ENCODE measurements at places on chromosomes 6 and 20.

GRCh38 chr6:109486068-109486467, 3.0 kb upstream of the ZBTB24 start:
- DNase-seq, result no peak

DNA sequence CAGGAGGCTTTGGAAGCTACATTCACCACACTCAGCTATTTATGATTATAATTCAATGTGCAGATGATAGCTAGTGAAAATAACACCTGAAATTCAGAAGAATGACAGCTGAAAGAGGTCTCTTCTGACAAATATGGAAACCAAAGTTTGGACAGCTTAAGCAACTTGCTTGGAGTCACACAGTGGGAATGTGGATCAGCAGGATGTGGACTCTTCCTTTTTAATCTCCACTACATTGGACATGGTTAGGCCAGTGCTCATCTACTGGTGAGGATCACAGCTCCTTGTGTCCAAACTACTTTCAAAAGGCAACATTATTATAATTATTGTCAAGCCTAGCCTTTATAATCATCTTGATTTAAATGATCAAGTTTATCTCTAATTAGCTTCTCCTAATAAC, 10.4 kb downstream of the TRAPPC3L start:
- no peak for DNase-seq

GRCh38 chr20:52529826-52530225, 338.2 kb upstream of the ZFP64 start:
- no peak for DNase-seq

GRCh38 chr6:139124887-139125672, 9.8 kb upstream of the HECA start:
- DNase-seq, result peak; percentile 48

- peak; percentile 48 for DNase-seq
Observed at GRCh38 chr6:110875548-110876169, 1.1 kb downstream of the AMD1 start.

DNA sequence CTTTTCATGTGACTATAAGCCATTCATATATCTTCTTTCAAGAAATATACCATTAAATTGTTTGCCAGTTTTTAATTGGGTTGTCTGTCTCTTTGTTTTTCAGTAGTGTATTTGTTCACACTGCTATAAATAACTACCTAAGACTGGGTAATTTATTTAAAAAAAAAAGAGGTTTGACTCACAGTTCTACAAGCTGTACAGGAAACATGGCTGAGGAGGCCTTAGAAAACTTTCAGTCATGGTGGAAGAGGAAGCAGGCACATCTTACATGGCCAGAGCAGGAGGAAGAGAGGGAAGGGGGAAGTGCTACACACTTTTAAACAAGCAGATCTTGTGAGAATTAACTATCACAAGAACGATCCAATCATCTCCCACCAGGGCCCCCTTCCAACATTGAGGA, 255.3 kb downstream of the EPM2A start:
- DNase-seq, result no peak

- DNase-seq, result no peak
Observed at GRCh38 chr6:77986380-77987034, 333.7 kb downstream of the MEI4 start.

GRCh38 chr6:15911753-15912504, 217.0 kb upstream of the MYLIP start:
- no peak for DNase-seq

- no peak for DNase-seq
Observed at GRCh38 chr20:23013429-23013828, 21.7 kb upstream of the SSTR4 start.

- no peak for DNase-seq
Observed at GRCh38 chr6:160792708-160793107, 90.7 kb downstream of the PLG start.

DNA sequence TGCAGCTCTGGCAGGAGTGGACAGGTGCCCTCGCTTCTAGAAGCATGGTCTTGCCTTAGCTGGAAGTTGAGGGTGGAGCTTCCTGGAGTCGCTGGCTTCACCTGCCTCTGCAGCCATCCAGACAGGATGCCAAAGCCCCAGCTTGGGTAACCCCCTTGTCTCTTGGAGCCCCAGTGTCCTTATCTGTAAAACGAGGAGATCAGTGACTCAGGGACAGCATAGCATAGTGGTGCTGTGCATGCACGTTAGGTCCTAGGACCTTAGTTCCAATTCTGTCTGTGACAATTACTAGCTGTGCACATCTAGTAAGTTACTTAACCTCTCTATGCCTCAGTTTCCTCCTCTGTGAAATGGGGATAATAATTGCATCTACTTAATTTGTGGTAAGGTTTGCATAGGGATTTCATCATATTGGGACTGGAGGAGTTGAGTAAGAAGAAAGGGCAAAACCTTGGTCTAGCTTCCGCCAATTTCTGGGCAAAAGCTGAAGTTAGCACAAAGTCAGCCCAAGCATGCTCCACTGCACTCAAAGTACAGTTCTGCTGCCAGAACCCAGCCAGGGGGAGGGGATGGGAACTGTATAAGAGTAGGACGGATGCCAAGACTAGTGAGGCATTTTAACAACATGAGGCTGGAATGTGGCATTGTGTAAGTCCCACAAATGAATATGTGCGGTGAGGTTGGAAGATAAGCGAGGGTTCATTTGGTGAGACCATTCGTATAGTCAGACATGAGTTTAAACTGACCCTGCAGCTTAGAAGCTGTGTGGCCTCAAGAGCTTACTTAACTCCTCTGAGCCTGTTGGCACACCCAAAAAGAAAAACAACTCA, 24.5 kb downstream of the TOX2 start:
- no peak for DNase-seq

DNA sequence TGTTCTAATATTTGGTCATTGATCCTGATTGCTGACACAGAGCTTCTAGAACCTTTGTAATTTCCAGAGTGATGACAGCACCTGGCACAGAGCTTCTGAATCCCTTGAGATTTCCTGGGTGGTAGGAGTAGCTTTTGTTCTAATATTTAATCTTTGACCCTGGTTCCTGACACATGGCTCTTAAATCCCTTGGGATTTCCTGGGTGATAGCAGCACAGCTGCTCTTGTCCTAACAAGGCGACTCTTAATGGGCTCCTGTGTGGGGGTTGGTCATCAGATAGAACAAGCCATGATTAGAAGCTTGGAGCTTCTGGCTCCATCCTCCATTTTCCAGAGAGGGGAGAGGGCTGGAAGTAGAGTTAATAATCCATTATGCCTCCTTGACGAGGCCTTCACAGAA, 18.4 kb downstream of the GMPR start:
- DNase-seq, result no peak

GRCh38 chr6:107821591-107821990, 2.5 kb downstream of the SCML4 start:
- DNase-seq, result no peak

GRCh38 chr6:119493980-119494379, 144.4 kb upstream of the MAN1A1 start:
- no peak for DNase-seq

DNA sequence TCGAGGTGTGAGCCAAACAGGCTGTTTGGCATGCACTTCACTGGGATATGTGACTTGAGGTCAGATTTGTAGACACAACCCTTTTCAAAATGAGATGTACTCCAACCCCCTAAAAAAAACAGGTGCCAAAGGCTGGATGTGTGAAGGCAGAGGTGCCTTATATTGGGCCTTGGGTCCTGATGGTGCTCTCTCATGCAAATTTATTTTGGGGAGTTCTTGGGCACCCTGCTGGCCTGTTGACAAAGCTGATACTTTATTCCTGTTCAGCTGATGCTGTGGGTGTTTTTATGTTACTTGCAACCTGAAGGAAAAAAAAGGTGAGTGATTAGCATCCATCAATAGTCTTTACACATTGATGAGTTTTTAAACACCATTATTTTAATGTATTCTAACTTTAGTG, 121.5 kb downstream of the DNAH8 start:
- DNase-seq, result no peak

DNA sequence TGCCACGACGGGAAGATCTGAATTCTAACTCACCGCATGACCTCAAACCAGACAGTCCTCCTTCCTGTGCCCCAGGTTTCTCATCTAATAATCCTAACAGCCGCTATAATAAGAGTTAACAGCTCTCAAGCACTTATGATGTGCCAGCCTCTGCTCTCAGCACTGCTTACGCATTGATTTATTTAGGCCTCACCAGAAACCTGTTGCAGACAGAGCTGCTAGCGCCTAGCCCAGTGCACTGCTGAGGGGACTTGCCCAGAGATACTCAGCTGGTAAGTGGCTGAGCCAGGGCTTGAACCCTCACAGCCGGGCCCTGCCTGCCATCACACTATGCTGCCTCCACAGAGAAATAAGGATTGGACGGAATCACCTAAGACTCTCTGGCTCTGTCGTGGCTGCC, 37.7 kb downstream of the GRM4 start:
- DNase-seq, result no peak

GRCh38 chr6:148617530-148617929, 129.3 kb upstream of the UST start:
- no peak for DNase-seq

- DNase-seq, result no peak
Observed at GRCh38 chr6:150576651-150577226, 22.9 kb upstream of the PLEKHG1 start.

DNA sequence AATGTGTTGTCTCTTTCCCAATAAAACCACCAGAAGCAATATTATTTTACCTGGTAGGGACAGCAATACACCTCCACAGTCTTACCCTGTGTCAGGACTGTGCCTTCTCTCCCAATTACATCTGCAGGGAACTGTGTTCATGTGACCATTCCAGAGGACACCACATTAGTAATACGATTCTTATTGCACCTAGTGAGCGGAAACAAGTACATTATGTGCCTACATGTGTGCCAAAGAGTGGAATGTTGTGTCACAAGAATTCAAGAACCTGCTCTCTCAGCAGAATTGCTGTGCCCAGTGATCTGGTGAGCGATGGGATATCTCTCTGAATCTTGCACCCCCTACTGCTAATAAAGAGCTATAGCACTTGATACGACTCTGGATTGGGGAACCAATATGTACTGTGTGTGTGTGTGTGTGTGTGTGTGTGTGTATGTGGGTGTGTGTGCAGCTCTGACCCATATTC, 57.4 kb upstream of the FOXC1 start:
- no peak for DNase-seq

- DNase-seq, result no peak
Observed at GRCh38 chr6:139133262-139134063, 1.4 kb upstream of the HECA start.

DNA sequence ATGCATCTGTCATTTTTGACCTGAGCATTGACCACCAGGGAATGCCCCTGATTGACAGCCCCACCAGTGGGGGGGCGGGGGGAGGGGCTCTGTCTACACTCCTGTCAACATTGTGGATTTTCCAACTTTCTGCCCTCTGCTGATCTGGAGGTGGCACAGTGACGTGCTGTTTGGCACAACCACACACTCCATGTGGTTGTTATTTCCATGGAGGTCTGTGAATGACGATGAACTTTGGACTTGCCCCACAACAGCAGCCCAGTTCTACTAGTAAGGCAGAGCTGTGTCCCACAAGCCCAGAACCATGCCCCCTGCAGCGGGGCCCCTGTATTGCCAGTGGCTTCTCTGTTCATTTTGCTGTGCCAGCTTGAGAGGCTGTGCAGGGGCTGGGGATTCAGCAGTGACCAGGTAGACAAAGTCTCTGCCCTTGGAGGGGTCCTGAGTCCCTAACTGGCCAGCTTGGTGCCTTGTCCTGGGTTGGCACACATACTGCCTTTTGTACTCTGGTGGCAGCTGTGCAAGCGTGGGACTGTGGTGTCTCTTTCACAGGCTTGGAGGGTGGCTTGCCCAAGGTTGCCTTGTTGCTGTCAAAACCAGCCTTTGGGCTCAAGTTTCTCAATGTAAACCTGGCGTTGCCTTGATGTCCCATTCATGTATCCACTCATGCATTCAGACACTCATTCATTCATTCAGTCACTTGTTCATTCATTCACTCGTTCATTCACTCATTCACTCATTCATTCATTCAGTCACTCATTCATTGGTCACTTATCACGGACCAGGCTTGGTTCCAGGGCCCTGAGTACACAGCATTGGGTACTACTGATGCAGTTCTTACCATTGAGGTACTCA, 108.5 kb downstream of the SYCP2 start:
- DNase-seq, result no peak
